Fibroblast of skin of right quadriceps (primary cell): ENCODE measurements at places on chromosomes 12 and 14.

GRCh38 chr14:35742032-35742371 lies 67.1 kb downstream of the RALGAPA1 start:
- no peak for DNase-seq

DNA sequence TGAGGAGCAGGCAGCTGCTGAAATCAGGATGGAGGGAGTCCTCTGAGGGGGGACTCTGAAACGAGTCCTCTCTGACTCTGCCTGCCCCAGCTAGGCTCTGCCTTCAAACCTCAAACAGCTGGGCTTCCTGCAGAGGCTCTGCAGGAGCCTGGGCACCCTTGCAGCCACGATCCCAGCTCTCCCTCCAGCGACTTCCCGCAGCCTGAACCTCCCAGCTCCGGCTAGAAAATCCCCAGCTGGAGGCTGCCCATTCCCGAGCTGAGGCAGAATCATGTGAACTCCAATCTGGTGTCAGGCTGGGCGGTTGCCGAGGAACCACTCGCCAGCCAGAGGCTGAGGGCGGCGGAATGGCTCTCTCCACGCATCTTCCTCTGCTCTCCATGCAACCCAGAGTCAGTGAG lies at the start of gene GPR68:
GPR68 (minus strand) TSS at position 204 of the 401 bp plus-strand sequence. CDS start 9,654 bp downstream, outside the sequence.
- DNase-seq, result peak; percentile 63

- peak; percentile 12 for DNase-seq
Observed at GRCh38 chr12:27434673-27435565, 11.6 kb upstream of the SMCO2 start.

GRCh38 chr14:104610749-104611310 lies 6.3 kb upstream of the TMEM179 start:
- DNase-seq, result no peak

GRCh38 chr12:29781188-29781587 lies 2.6 kb downstream of the TMTC1 start:
- DNase-seq, result no peak

GRCh38 chr12:111451649-111452129 lies 46.0 kb downstream of the SH2B3 start:
- peak; percentile 52 for DNase-seq

- DNase-seq, result no peak
Observed at GRCh38 chr14:59830338-59830734, 40.2 kb downstream of the RTN1 start.

GRCh38 chr14:105490572-105491365 lies at the start of gene TEDC1:
Gene TEDC1, plus strand, starts transcription at chr14:105491246. Its CDS starts 130 bp downstream, at chr14:105491376.
- DNase-seq, result peak; percentile 100

GRCh38 chr12:14239935-14240872 lies 125.3 kb upstream of the ATF7IP start:
- peak; percentile 9 for DNase-seq

DNA sequence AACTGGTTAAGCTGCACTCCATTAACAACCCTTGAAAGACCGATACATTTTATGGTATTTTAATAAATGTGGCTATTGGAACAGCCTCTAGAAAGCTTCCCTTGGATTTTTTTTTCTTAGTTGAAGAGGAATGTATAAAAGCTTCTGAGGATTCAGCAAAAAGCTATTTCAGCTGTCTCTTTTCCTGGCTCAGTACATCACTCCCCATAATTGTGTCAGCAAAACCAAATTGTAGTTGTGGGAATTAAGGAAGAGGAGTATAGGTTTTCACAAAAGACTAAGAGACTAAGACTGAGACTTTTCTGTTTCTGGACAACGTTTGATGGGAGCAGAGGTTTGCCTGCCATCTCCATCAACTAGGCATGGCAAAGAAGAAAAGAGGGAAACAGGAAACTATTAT lies 106.5 kb downstream of the C12orf50 start:
- DNase-seq, result peak; percentile 22

GRCh38 chr14:72318648-72319047 lies 386.4 kb downstream of the RGS6 start:
- no peak for DNase-seq

DNA sequence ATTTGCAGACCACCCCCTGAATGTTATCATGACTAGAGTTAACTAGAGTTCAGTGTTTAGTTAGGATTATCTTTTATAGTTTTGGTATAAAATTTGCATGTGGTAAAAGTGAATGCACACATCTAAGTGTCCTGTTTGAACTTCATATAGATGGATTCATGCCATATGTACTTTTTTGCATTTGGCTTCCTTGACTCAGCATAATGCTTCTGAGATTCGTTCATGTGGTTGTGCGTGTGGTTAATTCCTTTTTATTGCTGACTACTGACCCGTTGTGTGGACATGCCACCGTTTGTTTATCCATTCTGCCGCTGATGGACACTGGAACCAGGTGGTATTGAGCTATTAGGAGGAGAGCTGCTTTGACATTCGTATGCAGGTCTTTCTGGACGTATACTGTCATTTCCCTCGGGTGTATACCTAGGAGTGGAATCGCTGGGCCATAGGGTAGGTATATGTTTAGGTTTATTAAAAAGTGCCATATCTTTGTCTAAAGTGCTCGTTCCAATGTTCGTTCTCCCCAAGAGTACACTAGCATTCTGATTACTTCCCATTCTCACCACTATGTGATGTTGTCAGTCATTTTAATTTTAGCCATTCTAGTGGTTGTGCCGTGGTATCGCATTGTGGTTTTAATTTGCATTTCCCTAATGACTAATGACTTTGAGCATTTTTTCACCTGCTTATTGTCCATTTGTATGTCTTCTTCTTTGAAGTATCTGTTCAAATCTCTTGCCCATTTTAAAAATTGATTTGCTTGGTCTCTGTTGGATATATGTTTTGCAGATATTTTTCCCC lies 37.7 kb downstream of the RIN3 start:
- no peak for DNase-seq

GRCh38 chr12:116336542-116337065 lies 59.1 kb upstream of the MED13L start:
- peak; percentile 13 for DNase-seq
